ENCODE measurements at places on chromosomes 4 and X.
A peak's percentile ranks its signal among the peaks of the same experiment; 100 is the strongest.

- no peak for DNase-seq
These were observed 20.4 kb downstream of the FLNA start for GRCh38 chrX:154354013-154354412.

- peak; percentile 48 for DNase-seq
These were observed 227.7 kb downstream of the C4orf33 start for GRCh38 chr4:129323658-129324057.

GRCh38 chr4:76326515-76326914 is 20.0 kb downstream of the STBD1 start:
- no peak for DNase-seq

- no peak for DNase-seq
These were observed 898 bp downstream of the CMC4 start for GRCh38 chrX:155070038-155070437.

- DNase-seq = no peak
These were observed 1364.4 kb downstream of the STIM2 start for GRCh38 chr4:28225050-28225449.

DNA sequence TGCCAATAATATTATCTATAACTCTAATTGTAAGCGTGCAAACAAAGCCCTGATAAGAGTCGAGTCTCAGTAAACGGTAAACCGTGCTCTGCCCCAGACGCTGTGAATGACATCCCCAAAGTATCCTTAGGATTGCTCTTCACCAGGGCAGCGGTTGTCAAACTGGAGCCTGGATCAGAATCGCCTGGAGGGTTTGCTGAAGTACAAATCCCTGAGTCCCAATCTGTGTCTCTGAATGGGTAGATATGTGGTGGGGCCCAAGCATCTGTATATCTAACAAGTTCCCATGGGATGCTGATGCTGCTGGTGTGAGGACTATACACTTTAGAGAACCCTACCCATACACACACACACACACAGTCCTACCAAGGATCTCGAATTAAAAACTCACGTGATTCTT is 813 bp upstream of the APBB2 start:
- DNase-seq = no peak

DNA sequence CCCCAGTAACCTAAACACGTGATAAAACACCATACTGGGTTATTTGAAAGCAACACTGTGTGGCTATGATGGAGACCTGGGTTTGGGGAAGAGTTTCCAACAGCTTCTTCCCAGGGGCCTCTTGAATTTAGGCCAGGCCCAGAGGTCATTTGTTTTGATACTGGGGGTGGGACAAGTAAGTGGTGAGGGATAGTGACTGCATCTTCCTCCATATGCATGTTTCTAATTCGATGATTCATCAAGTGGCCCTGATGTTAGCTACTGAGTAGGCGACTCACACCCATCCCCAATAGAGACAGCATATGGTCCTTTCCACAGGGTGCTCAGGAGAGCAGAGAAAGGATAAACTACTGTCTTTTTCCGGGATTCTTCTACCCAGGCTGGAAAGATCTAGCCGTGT is 2.7 kb downstream of the NDP start:
- DNase-seq = no peak

- DNase-seq = no peak
These were observed 57.5 kb downstream of the TEC start for GRCh38 chr4:48212165-48212564.

DNA sequence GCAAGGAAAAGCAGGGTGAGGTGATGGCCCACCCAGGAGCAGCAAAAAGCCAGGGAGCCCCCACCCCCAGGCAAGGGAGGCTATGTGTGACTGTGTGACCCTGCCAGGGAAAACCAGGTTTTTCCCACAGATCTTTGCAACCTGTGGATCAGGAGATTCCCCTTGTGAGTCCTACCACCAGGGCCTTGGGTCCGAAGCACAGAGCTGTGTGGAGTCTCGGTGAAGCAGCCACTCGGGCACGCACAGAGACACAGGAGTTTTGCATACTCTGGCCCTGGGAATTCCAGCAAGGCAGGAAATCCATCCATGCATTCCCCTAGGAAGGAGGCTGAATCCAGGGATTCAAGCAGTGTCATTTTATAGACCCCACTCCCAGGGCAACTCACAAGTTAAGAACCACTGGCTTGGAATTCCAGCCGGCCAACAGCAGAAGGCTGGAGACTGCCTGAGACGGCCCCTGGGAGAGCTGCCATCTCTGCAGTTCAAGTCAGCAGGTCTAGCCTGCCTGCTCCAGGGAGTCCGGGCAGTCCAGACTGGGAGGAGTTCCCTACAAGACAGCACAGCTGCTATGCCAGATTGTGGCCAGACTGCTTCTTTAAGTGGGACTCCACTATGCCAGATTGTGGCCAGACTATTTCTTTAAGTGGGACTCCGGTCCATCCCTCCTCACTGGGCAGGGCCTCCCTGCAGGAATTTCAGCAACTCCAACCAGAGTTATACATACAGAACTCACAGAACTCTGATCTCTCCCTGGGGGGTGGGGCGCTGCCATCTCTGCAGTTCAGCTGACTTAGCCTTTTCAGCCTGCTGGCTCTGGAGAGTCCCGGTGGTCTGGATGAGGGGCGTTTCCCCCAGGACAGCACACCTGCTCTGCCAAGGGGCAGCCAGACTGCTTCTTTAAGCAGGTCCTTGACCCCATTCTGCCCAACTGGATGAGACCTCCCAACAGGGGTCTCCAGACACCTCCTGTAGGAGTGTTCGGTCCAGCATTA is 85.1 kb upstream of the ADAD1 start:
- DNase-seq = no peak

DNA sequence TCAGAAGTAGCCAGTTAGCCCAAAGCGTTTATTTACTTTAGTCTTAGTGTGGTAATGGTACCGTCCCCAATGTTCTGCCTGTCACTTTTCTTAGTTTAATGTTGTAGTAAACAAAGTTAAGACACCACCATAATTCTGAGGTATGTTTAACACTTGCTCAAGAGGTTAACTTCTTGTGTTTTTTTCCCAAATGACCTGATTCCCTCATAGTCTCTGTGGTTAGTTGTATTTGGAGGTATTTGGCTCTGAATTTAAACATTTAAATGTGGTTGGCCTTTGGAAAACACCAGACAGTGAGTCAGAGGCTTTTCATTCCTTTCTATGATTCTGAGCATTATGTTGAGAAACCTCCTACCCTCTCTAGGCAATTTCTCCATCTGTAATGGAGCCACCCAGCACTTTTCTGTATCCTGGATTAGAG is 47.9 kb downstream of the CXCL1 start:
- no peak for DNase-seq

- no peak for DNase-seq
These were observed 483 bp downstream of the USP27X start for GRCh38 chrX:49879656-49880277.

DNA sequence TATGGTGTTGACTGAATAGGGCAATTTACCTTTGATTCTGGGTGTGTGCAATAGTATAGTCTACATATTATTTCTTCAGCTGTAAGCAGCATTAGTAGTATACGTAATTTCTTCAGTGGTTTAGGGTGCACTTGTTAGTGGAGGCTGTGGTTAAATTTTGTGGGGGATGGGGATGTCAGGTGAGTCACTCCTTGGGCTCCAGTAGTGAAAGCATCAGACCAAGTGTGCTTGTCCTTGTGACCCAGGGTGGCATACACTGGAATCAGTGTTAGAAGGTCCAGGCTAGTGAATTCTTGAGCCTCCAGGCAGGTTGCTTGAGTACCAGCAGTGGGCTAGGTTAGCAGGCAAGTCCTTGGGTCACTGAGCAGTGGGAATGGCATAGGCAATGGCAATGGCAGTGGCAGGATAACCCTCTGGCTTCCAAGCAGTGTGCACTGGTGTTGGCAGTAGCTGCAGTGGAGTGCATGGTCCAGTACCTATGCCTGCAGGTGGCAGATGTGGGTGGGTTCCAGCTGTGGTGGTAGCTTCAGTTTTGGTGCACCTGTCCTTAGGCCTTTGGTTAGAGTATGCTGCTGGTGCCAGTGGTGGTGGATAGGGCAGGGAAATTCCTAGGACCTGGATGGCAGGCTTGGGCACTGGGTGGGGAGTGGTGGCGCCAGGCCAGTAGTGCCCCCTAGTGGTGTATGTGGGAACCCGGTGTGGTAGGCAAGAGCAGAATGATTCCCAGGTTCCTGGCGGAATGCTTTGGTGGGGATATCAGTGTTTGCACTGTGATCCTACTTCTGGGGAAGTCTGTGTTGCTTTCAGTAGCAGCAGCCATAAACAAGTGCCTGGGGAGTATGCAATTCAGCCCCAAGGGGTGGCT is 531.0 kb downstream of the SMARCA1 start:
- no peak for DNase-seq

DNA sequence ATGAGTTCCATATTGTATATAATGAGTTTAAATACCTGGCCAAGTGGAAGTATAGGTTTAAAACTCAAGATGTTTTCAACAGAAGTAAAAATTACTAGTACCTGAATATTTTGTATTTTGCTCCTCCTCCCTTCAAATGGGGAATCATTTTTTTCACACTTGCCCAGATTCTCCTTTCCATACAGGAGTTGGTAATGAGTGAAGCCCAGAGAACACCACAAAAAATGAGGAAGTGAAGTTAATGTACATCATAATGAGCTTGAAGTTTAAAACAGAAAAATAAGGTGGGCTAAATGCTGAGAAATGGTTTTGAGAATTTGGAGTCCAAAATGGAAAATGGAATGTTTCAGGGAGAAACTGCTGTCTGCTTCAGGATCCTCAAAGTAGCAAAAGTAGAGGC is 364.8 kb upstream of the EMCN start:
- no peak for DNase-seq

DNA sequence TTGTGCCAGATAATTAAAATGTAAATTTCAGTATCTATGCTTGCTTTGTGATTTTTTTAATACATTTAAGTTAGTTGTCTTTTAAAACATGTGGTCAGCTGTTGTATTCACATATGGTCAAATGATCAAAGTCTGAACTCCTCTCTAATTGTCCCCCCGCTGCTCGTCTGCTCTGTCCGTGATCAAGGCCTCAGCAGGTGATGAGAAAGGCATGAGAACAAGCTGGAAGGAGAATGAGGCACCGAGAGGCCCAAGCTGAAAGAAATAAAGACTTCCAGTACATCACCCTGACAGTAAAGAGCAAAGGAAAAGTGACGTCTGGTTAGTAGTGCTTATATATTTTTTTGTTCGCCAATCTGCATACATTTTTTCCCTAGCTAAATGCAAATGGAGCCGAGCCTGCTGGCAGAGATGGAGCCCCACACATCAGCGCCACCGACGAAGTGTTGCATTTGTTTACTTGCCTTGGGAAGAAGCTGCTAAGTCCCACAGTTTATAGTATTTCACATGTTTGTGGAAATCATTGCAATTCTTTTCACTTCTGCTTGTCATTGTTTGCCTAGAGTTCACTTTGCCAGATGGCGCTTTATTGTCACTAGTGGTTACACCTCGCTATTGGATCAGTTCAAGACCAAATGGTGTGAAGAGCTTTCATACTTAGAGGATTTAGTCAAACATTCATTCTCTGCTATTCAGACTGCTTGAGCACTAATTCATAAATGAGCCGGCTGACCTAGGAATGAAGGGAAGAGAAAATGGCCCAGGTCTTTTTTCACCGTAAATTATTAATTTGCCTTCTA is 181.5 kb downstream of the ZIC3 start:
- DNase-seq = no peak

DNA sequence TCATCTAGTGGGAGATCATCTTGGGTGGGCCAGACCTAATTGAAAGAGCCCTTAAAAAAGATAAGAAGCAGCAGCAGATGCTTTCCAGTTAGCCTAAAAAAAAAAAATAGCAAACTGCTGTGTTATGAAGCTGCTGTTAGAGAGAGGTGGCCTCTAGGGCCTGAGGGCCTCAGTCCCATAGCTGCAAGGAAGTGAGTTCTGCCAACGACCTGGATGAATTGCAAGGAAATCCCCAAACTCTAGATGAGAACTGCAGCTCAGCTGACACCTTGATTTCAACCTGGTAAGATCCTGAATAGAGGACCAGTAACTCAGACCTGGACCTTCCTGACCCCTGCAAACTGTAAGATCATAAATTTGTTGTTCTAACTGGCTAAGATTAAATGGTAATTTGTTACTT is 275.2 kb downstream of the TENM3 start:
- DNase-seq = no peak
